ENCODE measurements at places on chromosomes 5 and 9.

DNA sequence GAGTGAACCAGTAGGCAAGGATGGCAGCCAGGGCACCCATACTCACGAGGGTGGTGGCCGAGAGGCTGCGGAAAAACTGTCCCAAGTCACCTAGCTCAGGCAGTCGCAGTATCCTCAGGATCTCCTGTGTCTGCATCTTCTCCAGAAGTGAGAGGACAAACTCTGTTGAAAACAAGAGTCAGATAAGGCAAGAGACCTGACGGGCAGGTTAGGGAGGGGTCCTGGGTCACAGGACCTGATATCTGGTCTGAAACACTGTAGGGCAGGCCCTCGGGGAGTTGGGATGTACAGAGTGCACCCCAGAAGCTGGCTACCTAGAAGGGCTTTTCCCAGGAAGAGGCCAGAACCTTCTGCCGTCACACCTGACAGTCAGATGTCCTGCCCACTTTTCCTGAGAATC lies 17.4 kb downstream of the ACSL6 start:
- no peak for DNase-seq

DNA sequence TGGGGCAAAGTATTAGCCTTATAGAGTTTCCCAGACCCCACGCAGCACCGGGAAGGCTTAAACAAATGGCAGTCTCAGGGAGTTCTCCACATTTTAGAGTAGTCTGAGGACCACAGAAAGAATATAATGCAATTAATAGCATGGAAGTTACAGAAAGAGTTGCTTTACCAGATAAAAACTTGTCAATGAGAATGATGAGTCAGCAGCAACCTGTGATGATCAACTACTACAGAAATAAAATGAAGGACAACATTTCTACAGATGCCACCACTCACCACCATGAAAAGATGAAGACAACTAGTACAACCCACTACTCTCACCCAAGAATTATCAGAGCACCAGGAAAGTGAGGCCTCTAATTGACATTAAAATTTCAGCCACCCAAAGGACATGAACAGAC lies 120.7 kb downstream of the NR2F1-AS1 start:
- DNase-seq: no peak

DNA sequence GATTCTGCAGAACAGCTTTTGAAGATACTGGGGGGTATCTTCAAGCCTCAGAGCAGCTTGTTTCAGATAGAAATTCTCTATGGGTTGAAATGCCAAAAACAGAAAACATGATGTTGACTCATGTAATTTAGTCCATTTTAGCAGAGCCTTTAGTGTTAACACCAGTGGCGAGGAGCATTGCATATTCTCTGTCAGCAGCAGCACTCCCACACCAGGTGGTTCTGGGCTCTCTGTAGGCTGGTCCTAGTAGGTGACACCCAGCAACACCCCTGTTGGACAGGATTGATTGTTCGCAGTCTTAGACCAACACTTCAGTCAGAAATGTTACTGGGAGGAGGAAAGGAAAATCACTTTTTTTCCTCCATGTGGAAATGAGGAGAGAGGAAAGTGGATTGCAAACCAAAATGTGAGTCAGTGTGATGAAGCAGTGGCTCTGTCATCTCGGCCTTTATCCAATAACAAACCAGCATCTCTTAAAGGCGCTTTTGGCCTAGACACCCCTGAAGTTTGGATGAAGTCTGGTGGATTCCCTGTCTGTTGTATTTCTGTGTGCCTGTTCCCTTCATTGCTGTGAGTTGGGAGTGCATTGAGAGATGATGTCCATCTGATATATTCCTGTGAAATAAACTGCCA lies 16.8 kb downstream of the SLC46A2 start:
- DNase-seq: no peak

GRCh38 chr9:121289026-121289771 lies 21.2 kb downstream of the GSN start:
- no peak for DNase-seq

GRCh38 chr9:120336021-120336752 lies 243.8 kb downstream of the CDK5RAP2 start:
- DNase-seq: no peak

DNA sequence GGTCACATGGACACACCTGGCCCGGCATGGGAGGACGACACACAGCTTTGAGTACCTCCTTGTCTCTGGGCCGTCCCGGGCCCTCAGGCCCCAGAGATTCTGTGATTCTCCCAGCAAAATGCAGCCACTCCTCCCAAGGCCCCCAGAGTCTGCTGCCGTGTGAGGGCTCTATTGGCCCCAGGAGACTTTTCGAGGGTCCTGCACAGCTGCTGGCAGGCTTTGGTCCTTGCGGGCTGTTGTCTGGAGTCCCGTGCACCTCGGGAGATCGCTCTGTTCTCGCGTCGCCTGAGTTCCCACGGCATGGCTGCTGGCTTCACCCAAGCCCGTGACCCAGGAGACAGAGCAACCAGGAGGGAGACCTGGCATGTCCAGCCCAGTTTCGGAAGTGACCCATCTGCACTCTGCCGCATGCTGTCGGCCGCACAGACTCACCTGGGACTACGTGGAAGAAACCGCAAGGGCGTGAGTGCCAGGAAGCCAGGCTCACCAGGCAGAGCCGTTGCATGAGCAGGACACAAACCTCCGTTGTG lies 46.8 kb upstream of the NKD2 start:
- no peak for DNase-seq

GRCh38 chr5:157116483-157116954 lies 7.7 kb upstream of the HAVCR2 start:
- no peak for DNase-seq

DNA sequence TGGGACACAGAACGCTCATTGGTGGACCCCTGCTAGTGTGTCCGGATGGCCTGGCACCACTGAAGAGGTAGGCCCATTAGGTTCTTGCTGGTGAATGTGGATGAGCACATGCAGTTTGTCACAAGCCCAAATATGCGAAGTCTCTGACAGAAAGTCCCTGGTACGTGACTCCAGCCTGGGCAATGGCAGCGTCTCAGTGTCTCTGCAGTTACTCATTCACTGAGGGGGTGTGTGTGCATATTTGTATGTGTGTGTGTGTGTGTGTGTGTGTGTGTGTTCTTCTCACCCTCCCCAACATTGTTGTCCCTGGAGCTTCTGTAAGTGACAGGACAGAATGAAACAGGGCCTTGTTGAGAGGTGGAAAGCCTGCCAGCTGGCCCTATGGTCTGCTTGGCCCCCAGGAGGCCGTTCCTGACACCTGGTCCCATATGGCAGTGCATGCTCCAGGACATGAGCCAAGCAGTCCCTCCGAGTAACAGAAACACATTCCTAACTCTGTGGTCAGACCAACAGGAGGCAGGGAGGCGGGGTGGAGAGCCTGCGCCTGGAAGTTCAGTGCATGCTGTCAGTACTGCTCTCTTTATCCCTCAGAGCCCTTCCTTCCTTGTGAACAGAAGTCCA lies 169.9 kb downstream of the SLC28A3 start:
- DNase-seq: peak; percentile 98

DNA sequence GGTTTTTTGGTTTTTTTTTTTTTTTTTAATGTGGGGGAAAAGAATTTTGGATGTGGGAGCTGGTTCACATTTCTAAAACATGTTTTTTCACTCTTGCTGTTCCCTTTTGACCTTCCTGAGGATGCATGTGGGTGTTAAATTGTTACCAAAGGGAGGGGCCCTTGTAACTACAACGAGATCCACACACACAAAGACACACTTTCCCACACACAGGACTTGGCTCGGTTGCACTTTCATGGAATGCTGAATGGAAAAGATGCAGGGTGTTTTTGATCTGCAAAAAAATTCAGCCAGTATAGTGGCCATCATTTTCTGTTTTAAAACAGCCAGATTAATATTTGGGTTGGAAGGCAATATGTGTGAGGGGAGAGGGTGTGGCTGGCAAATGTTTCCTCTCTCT lies 576.9 kb downstream of the EBF1 start:
- no peak for DNase-seq

DNA sequence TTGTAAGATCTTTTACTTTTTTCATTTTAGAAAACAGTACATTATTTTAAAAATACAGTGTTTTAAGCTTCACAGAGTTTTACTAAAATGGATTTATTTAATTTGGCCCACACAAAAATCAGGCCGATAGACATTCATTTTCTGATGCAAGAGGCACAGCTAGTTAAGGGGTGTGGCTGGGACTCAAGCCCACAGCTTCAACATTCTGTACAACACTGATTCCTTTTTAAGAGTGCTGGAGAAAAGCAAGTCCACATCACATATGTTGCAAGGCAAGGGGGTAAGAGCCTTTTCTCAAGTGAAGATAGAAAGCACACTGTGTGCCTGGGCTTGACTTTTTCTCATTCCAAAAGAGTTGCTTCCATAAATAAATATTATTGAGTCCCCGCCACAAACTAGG lies 195.9 kb downstream of the RFK start:
- no peak for DNase-seq

- DNase-seq: no peak
These were observed 16.0 kb downstream of the TEK start for GRCh38 chr9:27125030-27125429.

DNA sequence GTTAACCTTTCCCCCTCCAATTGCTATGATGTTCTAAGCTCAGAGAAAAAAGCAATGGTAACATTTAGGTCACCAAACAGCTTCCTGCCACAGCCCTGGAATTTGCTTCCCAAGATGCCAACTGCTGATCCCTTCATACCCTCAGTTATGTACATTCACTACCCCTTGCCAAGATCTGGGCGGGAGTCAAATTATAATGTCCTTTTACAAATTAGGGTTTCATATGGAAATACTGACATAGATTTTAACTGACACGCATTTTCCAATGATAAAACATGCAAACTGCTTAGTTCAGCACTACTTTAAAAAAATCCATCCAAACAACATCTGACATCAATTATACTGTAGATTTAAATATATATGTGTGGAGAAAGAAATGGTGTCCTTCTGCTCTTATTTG lies 5.0 kb downstream of the LOX start:
- DNase-seq: no peak

DNA sequence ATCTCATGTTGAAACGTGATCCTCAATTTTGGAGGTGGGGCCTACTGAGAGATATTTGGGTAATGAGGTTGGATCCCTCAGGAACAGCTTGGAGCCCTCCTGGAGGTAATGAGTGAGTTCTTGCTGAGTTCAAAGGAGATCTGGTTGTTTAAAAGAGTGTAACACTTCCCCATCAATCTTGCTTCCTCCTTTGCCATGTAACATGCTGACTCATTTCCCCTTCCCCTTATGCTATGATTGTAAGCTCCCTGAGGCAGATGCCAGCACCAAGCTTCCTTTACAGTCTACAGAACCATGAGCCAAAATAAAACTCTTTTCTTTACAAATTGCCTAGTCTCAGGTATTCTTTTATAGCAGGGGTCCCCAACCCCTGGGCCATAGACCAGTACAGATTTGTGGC lies 352.3 kb downstream of the SLCO4C1 start:
- DNase-seq: no peak

GRCh38 chr5:129629575-129629974 lies 118.3 kb upstream of the MINAR2 start:
- DNase-seq: no peak

DNA sequence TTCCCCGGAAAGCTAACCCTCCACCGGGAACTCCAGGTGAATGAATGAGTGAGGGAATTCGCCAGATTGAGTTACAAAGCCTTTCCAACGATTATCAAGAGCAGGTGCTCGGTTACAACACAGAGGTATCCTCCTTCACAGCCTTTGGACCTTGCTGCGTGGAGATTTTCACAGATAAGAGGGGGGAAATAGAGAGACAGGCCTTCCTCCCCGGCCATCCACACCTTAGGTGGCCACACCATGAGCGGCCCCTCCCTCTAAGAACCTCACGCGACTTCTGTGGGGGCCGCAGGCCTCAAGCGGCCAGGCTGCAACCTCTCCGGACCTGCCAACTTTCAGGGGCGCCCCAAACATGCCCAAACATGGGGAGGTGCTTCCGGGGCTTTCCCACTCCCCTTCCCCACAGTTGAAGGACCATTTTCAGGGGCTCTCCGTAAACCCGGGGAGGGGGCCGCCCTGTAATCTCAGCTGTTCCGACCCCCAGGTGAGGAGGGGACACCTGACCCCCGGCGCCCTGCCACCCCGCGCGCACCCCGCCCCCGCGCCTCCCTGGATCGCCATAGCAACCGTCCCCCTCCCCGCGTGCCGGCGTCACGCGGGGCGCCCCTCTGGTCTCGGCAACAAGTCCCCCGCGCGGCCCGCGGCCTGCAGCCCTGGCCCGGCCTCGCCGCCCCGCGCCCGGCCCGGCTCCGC lies 603 bp downstream of the DENND1A start:
- no peak for DNase-seq

DNA sequence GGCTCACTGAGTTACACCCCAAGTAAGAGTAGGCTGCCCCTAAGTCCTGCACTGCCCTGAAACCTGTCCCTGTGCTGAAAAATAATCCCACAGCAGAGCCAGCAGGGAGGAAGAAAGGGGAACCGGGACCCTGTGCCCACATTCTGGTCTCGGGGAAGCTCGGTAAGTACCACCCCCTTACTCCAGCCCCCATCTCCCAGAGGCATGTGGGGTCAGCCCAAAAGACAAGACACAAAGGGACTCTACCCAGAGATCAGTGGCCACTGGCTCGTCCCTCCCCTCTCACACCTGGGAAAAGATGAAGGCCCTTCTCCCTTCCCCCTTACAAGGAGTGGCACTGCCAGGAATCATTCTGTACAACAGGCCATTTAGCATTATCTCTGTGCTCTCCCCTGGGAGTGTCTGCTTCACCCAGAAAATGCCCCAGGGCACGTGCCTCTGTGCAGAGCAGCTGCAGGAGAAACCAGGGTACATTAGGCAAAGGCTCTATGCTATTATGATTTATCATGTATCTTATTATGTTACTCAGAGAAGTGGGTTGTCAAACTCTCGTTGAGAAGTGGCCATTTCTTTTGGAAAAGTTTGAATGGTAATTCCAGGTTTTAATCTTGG lies 71.3 kb downstream of the NDFIP1 start:
- DNase-seq: no peak

GRCh38 chr9:70935856-70936255 lies 185.6 kb downstream of the TRPM3 start:
- no peak for DNase-seq

Measured in cerebellar nuclear complex (tissue), 1 donor.